Retina (tissue), 1 donor: ENCODE measurements at places on chromosomes 4 and X.

- peak; percentile 12 for DNase-seq
Observed at GRCh38 chr4:8737075-8737474, 134.6 kb downstream of the HMX1 start.

GRCh38 chrX:40878766-40879165 lies 143.4 kb upstream of the MED14 start:
- DNase-seq, result no peak

GRCh38 chrX:21989384-21989783 lies 42.7 kb upstream of the PHEX start:
- DNase-seq, result no peak

- DNase-seq, result no peak
Observed at GRCh38 chrX:22078117-22078516, 46.0 kb downstream of the PHEX start.

DNA sequence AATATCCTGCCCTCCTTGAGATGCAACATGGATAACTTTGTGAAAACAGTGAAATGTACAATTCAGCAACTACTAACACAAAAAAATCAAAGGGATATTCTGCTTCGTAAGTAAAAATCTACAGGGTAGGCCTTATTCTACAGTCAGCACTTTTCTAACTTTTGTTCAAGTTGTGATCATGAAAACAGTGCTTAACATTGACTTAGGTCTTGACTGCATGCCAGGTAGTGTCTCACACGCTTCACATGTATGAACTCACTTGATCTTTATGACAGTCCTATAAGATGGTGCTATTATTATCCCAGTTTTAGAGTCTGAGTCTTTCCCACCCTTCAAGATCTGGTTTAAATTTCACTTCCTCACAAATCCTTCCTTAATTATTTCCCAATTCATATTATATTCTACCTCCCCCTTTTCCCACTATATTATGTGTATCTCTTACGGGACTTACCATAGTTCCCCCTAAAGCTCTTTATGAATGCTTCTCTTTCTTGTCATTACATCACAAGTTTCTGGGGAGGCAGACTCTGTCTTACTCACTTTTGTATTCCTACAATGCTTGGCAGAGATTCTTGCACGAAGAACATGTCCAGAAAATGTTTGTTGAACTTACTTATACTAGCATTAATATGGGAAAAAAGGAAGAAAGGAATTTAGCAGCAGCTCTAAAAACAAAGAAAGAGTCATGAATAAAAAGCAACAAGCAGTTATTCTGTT lies 179.8 kb downstream of the SCFD2 start:
- no peak for DNase-seq

GRCh38 chr4:147510962-147511668 lies 30.2 kb downstream of the EDNRA start:
- no peak for DNase-seq

DNA sequence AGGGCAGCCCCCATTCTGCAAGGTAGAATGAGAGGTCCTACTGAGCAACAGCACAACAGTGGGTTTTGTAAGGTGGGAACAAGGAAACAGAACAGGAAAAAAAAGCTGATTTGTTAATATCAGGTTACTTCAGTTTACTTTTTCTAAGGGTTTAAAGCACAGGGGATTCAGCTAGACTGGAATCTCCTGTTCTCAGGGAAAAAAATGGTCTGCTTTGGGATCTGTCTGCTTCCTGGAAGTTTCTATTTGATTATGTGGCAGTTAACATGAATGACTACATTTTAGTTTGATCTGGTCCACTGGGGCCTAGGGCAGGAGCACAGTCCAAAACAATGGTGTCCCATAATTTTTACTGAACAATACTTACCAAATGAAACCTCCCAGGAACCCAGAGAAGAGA lies 104.6 kb downstream of the FBXW7 start:
- DNase-seq, result no peak

DNA sequence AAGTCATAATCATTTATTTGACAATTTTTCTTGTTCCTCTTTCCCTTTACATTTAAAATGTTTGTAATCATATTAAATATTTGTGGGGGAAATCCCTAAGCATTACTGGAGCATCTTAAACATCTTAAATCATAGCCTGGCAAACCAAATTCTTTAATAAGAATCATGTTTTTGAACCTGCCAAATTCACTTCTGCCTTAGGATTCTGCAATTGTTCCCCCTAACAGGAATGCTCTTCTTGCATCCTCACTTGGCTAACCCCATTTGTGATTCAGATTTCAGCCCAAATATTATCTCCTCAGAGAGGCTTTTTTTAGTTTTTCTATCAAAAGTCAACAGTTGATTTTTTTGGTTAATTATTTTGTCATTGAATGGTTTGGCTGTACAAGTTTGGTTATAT lies 241.1 kb downstream of the MAPK10 start:
- DNase-seq, result no peak

DNA sequence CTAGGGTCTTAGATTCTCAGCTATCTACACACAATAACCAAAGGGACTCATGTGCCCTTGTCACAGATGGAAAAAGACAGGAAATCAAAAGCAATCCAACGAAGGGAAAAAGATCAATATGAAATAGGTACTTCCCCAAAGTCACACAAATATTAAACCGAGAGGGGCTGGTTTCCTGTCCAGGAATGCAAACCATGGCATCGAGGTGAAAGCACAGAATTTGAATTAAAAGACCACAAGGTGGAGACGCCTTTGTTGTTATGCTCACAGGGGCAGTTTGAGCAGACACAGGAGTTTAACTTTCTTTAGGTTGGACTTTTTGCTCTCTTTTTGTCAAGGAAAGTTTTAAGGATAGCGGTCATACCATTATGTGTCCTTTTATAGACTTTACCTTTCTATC lies 14.3 kb downstream of the H2BW1 start:
- no peak for DNase-seq

DNA sequence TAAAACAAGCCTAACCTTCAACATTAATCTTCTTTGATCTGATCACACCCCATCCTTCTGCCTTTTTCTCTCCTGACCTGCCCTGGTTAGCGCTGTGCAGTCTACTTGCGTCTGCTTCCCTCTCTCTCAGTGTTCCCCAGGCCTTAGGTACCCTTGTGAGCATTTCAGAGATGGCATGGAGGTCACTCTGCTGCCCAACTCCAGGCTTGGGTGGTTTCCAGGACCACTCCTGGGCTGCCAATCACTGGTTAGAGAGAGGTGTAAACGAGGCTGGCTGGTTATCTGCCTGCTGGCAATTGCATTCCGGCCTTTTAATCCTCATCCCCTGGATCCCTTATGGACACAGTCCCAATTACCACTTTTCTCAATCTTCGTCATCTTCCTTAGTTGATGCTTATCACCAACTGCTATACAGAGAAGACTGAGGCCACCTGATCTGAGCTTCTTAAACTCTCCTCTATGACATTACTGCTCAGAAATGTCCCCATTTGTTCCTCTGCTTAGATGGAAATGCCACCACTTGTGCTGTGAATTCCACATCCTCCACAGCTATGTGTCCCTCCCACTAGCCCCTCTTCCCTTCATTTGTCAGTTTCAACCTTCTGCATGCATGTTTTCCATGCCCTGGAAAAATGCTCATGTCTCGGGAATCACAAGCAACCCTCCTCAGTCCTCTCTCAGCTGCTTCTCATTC lies 29.0 kb upstream of the BCLAF3 start:
- DNase-seq, result no peak

- DNase-seq, result no peak
Observed at GRCh38 chrX:18598413-18598812, 73.5 kb downstream of the RS1 start.

DNA sequence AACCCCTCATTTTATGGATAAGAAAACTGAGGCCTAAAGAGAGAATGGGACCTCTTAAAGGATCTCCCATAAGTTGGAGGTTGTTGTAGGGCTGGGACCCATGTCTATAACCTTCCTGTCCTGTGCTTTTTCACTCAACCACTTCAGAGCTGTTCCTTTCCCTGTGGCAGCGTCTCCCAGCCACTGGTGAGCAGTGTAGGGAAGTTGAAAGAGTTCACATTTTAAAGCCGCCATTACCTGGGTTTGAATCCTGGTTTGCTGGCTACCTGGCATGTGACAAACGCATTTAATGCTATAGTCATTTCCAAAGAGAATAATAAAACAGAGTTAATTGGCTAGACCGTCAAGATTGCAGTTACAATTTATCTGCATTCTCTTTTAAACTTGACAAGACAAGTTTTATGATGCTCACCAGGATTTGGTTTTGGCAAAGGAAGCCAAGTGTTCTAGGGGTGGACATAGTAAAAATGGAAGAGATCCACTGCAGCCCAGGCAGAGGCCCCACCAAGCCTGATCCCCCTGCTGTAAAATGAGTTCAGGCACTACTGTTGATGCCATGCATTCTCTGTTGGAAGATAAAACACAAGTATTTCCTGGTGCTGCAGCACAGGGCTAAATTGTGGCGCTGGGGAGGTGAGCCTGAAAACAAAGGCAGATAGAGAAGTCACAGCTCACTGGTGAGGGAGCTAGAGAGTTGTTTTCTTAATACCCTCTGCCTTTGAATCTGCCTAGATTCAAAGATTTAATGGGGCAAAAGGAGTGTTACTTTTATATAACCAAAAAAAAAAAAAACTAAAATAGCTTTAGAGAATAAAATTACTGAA lies 218.7 kb downstream of the NWD2 start:
- no peak for DNase-seq

DNA sequence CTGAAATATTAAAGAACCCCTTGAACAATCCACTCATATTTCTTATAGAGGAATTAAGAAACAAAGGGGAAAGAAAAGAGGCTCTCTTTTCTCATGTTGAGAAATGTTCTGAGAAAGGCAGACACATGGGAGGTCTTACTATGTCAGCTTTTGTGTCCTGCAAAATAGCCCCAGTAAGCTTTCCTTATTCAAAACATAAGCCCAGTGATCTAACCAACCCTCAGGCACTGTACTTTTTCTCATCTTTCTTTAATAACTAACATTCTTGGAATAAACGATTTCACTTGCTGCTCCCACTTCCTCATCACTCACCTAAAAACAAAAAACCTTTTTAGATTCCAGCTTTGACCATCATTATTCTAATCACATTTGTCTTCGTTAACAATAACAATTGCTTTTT lies 115.9 kb downstream of the GLRA3 start:
- no peak for DNase-seq

- DNase-seq, result no peak
Observed at GRCh38 chr4:92035666-92036065, 268.1 kb upstream of the GRID2 start.

DNA sequence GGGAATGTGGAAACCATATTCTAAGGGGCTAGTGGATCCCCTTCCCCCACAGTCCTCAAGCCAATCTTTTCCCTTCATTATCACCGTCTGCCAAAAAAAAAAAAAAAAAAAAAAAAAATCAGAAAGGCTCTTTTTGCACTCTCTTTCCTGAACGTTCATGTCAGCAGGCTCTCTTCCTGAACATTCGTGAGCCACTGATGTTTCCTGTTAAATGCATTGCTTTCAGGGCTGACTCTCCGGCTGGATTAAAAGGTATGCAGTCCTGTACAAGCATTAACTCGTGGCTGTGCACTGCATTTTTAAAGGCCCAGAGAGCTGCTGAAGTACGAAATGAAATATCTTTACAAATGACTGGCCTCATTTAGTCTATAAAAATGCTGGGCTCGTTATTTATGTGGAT lies 34.0 kb upstream of the TSPAN5 start:
- no peak for DNase-seq

DNA sequence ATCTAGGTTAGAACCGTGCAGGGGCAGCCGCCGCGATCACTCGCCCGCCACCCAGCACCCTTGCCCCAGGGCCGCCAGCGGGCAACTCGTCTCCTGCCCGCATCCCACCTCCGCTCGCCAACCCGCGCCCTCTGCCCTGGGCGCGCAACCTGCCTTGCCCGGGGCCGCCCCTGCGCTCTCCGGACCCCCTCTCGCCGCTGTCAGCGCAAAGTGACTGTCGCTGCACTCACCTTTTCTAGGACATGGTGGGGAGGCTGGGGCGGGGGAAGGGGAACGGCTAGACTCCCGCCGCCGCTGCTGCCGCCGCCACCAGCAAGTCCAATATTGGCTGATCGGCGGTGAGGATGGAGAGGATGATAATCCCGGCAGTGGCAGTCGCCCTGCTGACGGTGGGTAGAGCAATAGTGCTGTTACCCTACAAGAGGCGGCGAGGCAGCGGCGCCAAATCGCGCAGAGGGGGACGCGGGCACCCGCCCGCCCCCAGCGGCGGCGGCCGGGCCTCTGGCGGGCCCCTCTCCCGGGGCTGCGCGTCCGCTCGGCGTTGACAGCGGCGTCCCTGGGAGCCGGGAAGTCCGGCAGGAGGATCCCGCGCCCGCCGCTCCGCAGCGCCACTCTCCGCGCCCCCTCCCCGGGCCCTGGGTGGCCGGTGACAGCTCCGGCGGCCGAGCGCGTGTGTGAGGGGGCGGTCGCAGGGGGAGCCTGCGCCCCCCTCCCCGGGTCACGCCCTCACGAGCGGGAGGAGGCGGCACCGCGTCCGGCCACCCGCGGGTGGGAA lies 2.3 kb upstream of the NR3C2 start:
- peak; percentile 61 for DNase-seq

GRCh38 chr4:42655921-42656678 lies 805 bp downstream of the ATP8A1 start:
- DNase-seq, result peak; percentile 85

GRCh38 chr4:2494992-2495391 lies 26.1 kb downstream of the RNF4 start:
- DNase-seq, result no peak

DNA sequence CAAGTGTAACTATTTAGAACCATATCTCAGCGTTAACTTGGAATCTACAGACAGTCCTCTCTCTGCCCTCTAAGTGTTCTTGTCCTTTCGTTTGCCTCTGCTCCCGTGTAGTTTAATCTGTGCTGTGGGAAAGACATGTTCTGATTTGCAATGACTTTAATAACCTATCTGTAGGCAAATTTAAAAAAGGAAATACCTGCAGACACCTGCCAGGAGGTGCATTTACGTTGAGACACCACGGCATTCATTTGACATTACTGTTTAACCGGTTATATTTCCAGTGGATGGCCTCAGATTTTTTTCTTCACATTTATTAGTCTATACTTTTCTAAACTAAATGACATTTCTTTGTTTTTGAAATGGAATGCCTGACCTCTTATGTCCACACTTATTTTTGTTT lies 997.9 kb upstream of the PCDH7 start:
- no peak for DNase-seq

- no peak for DNase-seq
Observed at GRCh38 chr4:86333236-86333635, 26.6 kb downstream of the MAPK10 start.

GRCh38 chr4:183610613-183611012 lies 48.4 kb downstream of the RWDD4 start:
- DNase-seq, result no peak

DNA sequence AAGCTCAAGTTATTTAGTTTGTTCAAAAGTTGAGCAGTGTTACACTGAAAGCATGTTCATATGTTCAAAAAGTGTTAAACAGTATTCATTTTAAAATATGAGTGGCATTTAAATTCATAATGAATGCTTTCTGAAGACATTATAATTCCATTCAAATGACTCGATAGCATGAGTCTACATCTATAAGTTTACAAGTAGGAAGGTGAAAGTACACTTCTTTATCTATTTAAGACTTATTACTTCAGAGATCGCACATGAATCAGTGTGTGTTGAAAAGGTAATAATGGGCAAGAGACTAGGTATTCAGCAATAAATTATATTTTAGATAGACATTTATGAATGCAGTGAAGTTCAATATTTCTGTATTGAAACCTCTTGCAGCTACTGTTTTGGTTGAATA lies 456.1 kb downstream of the GRXCR1 start:
- DNase-seq, result no peak

GRCh38 chr4:52982255-52982945 lies 120.3 kb downstream of the RASL11B start:
- DNase-seq, result peak; percentile 52

- DNase-seq, result no peak
Observed at GRCh38 chr4:113707048-113707447, 54.5 kb downstream of the CAMK2D start.

GRCh38 chr4:89492581-89493071 lies 185.0 kb upstream of the GPRIN3 start:
- no peak for DNase-seq
